ENCODE measurements at places on chromosomes 3 and 15. TPM values are rescaled to one million over a fixed set of nuclear protein-coding genes. Genes with fewer than 3 reads are reported as not detected.

DNA sequence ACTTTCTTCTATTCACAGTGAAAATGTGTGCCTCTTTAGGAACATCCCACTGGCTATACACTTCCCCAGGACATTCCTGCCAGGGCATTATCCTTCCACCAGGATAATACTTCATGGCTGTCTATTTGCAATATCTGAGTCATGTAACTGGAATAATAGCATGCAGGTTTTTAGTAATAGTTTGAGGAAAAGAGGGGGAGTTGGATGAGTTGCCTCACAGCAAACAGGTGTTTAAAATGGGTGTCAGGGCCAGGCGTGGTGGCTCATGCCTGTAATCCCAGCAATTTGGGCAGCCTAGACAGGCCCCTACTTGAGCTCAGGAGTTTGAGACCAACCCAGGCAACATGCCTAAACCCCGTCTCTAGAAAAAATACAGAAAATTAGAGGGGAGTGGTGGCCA, 585.9 kb downstream of the DIPK2A start:
- DNase-seq, result no peak

GRCh38 chr3:94176988-94177745, 114.3 kb downstream of the NSUN3 start:
- no peak for DNase-seq

- no peak for DNase-seq
Observed at GRCh38 chr3:142444343-142444742, 3.5 kb downstream of the XRN1 start.

DNA sequence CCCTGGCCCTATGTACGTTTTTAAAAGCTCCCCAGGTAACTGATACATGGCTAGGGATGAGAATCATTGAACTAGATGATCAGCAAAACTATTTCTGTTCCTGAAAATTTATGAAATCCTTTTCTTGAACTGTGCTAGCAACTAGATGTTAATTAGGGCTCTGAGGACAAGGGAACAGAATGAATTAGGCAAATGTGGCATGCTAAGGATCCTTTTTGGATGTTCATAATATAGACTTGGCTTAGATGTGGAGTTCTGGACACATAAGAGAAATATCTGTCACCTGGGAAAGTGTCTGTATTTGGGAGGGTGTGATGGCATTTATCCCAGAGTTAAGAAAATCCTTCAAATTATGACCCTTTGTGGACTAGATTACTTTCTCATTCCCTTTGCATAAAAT, 71.2 kb downstream of the RSRC1 start:
- no peak for DNase-seq

Gene NKTR
- 92.1 TPM for total RNA-seq

DNA sequence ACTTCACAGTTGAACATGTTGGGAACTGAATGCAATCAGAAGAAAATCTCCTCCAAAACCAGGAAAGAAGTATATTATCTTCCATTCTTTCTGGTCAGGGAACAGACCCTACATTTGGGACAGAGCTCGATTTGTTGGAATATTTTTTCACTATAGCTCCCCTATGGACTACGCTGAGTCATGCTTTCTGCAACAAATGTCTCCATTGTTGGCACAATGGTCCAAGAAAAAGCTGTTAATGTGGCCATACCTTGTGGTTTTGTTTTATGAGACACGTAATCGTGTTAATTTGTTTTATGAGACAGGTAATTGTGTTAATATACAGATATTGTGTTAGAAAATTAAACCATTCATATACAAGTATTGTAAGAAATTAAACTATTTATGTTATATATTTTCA, 101.4 kb downstream of the TGFBR2 start:
- DNase-seq, result no peak

- DNase-seq, result peak; percentile 71
Observed at GRCh38 chr3:50314342-50314741, 8.2 kb downstream of the HYAL2 start.

Gene FGF12
- total RNA-seq, result 3.2 TPM
